ENCODE measurements at places on chromosomes 2 and 18. TPM values are rescaled to one million over a fixed set of nuclear protein-coding genes. Genes with fewer than 3 reads are reported as not detected.

DNA sequence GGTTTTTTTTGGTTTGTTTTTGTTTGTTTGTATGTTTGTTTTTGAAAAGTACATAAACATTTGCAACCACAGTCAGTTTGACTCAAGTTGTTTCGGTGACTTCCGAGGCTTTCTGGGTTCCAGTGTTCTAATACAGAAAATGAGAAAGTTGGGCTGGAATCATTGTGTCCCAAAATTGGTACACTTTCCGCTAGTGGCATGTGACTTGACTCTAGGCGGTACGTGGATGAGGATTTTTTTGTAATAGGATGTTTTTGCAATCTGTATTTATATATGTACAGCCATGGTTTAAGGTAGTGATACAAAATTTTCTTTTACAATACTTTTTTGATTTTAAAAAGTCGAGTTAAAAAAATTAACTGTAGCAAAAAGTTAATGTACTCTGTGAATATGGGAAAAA is 1.7 kb downstream of the MFF start:
- DNase-seq: no peak

- no peak for DNase-seq
These were observed 66.9 kb upstream of the CDC42EP3 start for GRCh38 chr2:37738266-37738885.

DNA sequence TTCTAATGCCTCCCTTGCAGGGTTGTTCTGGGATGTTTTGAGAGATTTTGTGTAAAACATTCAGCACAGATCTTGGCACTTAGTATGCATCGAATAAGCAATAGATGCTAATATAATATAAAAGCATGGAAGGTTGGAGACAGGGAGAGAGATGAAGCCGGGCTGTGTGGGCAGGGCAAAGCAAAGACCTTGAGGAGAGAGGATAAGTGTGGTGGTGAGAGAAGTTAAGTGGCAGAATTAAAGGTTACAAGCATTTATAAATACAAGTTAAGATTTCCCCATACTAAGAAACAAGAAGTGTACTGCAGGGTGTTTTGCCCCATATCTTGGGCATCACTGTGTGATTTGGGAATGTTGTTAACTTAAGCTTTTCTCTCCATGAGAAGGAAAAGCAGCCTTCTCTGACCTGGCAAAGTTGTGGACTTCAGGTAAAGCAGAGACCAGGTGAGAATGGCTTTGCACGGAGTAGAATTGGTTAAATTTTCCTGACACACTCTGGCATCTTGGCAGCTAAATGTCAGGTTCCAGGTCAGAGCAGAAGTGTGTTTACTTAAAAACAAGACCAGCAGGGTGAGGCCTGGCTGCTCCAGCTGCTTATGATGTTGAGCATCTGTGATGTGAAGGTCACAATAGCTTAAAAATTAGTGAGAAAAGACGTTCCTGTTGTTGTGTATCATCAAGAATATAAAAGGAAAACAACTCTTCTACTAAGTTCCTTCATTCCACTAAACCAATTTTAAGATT is 288.5 kb upstream of the HNMT start:
- DNase-seq: no peak

Gene SS18
- 30.3 TPM for total RNA-seq

DNA sequence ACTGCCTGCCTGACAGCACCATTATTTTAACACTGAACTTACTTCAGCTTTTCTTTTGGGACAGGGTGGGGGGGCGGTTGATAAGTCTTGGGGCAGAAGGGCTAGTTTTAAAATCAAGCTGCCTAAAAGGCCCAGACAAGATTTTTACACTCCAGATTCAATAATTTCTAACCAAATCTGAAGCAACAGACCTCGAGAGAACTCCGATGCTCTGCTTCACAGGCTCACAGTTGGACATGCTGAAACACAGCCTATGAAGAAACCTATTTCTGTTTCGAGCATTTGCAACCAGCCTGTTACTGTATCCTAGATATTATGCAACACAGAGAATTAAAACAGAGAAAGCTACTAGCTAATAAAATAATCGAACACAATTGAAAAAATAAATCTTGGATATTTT is 1.3 kb upstream of the MYT1L start:
- DNase-seq: no peak

Gene GALNT13
- total RNA-seq: 0.15 TPM

DNA sequence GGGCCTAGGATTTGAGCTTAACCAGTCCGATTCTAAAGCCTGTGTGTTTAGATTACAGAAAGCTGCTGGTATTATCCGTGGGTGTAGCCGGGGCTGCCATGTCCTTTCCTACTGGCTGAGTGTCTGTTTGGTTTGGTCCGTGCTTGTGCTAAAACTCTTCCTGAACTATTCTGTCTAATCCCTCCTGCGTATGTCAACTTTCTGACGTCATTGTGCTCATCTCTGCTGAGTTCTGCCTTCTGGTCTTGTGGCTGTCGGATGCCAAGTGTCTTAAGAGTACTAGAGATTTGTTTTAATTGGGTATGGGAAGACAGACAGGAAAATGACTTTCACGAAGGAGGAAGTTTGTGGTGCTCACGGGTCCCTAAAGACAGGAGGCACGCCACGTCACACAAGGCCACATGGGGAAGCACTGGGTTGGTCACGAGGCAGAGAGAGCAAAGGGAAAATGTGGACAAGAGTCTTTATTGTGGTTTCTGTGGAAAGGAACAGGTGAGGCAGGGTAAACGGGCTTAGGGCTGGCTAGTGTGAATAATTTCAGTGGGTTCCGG is 31.8 kb upstream of the NTSR2 start:
- DNase-seq: peak; percentile 53

Gene HPCAL1
- total RNA-seq: 40.5 TPM

Gene ORC4
- total RNA-seq: 49.2 TPM

Data from left ventricle myocardium superior (tissue), 1 donor.